ENCODE measurements at places on chromosomes 2 and 18.

DNA sequence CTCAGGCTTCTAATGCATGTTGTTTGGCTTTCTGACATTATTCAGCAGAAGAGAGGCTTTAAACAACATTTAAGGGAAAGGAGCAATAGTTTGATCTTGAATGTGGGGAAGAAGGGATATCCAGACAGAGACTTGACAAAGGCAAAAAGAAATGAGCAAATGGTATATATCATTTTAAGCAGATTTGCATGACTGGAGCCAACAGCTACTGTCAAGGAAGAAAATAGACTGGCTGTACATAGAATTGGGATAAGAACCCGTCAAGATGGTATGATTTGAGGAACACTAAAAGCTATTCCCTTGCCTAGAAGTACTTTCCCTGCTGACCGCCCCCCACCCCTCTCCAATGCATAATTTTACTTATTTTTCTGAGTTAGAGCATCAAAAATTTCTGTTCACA lies 174.5 kb downstream of the RIT2 start:
- DNase-seq, result no peak

- no peak for DNase-seq
Measured at GRCh38 chr2:147288131-147288530, 556.7 kb upstream of the ACVR2A start.

DNA sequence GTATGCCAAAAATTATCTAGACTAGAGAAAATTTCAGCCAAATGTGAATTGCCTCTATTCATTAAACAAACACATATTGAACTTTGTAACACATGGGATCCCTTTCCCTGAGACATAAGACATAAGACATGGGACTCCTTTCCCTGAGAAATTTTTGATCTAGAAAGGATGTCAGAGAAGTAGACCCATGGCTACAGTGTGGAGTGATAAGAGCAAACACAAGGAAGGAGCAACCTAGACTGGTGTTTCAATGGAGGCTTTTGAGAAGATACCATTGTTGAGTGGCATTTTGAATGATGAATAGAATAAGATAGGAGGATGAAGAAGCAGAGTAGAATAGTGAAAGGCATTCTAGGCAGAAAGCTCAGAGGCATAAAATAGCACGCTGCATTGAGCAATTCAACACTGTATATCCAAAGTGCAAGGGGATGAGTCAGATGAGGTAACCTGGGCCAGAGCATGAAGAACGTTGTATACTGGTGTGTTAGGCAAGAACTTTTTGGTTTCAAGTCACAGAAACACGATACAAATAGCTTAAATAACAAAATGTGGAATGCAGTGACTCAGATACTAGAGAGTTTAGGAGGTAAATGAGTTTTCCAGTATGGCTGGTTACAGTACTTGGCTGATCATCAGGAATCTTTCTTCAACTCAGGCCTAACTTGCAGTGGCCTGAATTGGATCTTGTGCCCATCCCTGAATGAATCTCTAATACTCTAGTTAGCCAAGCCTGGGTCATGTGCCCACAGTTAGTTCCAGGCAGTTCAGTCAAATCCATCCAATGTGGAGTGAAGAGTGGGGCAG lies 129.8 kb upstream of the TANK start:
- no peak for DNase-seq

GRCh38 chr2:100178085-100178788 lies 35.8 kb upstream of the AFF3 start:
- no peak for DNase-seq

DNA sequence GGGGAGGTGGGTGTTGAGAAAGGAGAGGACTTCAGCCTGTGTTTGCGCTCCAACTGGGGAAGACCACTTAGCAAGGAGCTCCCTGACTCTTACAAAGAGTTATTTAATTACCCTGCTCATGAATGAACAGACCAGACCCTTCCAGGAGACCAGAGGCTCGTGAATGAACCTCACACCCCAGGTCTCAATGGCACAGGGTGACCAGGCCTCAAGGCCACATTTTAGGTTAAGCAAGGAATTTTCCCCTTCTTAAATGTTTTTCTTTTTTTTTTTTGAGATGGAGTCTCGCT lies 25.3 kb downstream of the SMAD7 start:
- DNase-seq, result no peak

GRCh38 chr18:58633874-58634273 lies 5.0 kb upstream of the ALPK2 start:
- no peak for DNase-seq

All from right forelimb (tissue), 1 donor.